Stimulated activated CD4-positive, alpha-beta T cell treated with anti-CD3 and anti-CD28 coated beads, Interleukin-1b, Interleukin-23, amount 100 ng/mL, for 1 hour (primary cell): ENCODE measurements at places on chromosomes 7 and 10.

DNA sequence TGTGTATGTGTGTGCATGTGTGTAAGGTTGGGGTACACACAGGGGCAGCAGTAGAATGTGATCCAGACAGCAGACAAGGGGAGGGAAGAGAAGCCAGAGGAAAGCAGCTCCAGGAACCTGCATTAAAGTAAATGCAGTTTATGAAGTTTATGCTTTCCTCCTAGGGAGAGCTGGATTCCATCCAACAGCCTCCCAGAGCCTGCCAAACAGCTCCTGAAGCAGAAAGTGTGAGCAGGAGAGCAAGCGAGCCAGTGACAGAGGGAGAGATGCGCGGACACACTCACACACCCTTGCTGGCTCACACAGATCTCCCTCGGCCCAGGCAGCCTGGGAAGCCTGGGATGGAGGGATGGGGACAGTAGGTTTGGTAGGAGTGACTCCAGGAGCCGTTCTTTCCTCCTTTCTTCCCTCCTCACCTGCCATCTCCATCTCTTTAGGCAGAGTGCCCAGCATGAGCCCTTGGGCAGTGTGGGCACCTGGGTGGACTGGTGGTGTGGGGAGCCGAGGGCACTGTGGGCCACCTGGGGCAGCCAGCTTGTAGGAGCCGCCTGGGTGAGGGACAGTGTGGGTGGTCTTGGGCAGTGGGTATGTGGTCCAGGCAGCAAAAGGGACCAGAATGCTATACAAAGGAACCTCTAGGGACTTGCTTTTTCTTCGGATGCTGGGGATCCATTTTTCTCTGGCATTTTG lies 46.1 kb downstream of the PAX2 start:
- DNase-seq, result no peak

DNA sequence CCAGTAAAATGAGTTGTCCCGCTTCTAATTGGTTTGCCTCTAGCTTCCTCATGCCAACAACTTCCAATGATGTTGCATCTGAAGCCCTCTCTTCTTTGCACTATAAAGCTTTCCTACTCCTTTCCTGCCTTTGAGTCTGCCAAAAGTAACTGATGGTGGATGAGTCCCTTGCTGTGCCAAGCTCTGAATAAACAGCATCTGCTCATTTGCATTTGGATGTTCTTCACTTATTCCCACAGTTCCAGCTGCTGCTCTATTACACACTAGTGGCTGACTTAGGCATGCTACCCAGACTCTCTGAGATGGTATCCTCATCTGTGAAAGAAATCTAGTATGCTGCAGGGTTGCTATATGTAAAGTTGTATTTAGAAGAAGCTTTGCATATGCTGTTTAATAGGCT lies 24.9 kb downstream of the SFR1 start:
- DNase-seq, result no peak

DNA sequence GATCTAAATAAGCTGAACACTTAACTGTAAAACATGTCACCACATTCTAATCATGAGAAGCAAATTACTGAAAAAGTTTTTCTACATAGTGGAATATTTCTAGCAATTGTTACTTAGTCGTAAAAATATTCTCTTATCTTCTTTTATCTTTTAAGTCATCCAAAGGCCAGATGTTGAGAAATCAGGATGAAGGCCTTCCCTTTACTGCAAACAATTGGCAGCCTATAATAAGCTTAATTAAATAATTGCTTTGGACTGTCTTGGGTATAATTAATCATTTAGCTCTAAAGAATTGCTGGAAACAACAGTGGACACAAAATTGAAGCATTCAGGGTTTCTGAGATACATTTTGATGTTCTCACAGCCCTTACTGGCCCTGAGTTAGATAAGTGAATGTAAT lies 226.5 kb downstream of the FANK1 start:
- no peak for DNase-seq

- DNase-seq, result no peak
These were observed 166.2 kb downstream of the PTPN20 start for GRCh38 chr10:47077386-47077785.

DNA sequence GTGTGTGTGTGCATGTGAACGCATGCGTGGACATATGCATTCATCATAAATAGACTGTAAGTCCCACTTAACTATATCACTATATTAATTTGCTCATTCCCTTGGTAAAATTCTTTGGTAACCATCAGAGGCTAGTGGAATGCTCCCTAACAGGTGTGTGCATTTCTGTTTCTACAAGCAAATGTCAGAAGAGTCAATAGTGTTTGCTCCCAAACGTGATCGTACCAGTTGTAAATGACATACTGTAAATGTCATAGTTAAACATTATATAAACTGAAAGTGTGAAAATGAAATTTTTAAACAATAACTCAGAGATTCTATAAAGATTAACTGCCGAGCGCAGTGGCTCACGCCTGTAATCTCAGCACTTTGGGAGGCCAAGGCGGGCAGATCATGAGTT lies 94.6 kb downstream of the ANLN start:
- no peak for DNase-seq
